GM12878 (cell line): ENCODE measurements at places on chromosomes 5 and 9. TPM values are rescaled to one million over a fixed set of nuclear protein-coding genes. Genes with fewer than 3 reads are reported as not detected.

DNA sequence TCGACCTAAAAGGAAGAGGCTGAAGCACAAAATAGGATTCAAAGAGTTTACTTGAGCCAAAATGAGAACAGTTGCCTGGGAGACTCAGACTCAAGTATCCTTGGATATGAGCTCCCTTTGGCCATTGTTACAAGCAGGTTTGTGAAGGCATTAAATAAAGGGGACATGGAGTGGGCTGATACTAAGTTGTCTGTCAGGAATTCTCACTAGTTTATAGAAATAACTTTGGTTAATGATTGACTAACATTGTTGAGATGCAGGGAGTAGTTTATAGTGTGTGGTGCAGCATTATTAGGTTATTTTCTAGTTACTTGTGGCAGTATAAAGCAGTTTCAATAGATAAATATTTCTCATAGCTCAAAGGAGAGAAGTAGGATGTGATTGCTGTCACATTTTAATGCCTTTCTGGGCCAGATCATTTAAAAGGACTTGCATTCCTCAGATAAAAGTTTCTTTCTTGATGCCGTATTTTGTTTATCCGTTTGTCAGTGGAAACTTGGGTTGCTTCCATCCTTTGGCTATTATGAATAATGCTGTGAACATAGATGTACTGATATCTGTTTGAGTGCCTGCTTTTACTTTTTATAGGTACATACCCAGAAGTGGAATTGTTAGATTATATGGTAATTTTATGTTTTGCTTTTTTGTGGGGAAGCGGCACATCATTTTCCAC, 9.1 kb downstream of the AP3S1 start:
- no peak overlapping the region for H3K27ac ChIP-seq
- DNase-seq, result no peak
- H3K27me3 ChIP-seq, result no peaks in the 10 kb centered on the region
- no peak overlapping the region for H3K4me3 ChIP-seq
- peaks cover 5% of the 10 kb centered on the region; the same call in 1 of the 2 replicates for H3K4me1 ChIP-seq

GRCh38 chr5:129971714-129972113, 67.4 kb downstream of the CHSY3 start:
- H3K36me3 ChIP-seq, result no peaks in the 10 kb centered on the region
- H3K4me3 ChIP-seq, result no peak overlapping the region
- no peaks in the 10 kb centered on the region for H3K4me1 ChIP-seq
- no peak overlapping the region for H3K27ac ChIP-seq
- no peak for DNase-seq
- no peaks in the 10 kb centered on the region for H3K27me3 ChIP-seq

- no peak overlapping the region for H3K27ac ChIP-seq
- H3K27me3 ChIP-seq, result peaks cover 3% of the 10 kb centered on the region; the same call in 1 of the 2 replicates
- no peaks in the 10 kb centered on the region for H3K4me1 ChIP-seq
- H3K4me3 ChIP-seq, result no peak overlapping the region
- H3K36me3 ChIP-seq, result no peaks in the 10 kb centered on the region
- no peak for DNase-seq
These were observed 71.5 kb downstream of the SLIT3 start for GRCh38 chr5:169229342-169229892.

DNA sequence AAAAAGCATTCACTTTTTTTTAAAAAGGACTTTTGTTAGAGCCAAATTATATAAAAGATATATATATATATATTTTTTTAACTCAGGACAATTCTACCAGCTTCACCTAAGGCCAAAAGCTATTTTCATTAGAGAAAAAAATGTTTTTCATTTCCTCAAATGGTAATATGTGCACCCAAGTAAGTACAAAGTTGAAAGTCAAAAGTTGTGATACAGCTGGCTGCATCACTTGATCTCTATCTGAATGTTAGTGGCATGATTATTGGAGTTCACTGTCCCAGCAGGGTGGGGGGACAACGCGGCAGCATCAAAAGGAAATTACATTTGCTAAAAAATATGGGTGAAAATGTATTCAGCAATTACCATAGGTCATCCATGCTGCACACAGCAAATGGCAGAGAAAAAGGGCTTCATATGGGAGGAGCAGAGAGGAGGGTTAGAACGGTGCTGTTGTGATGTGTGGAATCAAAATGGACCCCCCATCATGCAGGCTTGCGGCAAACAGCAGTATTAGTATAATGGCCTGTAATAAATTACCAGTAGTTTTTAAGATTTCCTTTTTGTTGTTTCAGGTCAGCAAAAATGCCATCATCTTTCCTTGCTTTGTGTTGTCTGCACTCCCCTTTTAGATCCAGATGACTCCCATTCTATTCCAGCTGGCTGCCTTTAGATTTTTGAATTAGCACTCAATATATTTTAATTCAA, 253.7 kb downstream of the MAT2B start:
- H3K36me3 ChIP-seq, result no peaks in the 10 kb centered on the region
- no peak overlapping the region for H3K27ac ChIP-seq
- no peak overlapping the region for H3K4me3 ChIP-seq
- no peaks in the 10 kb centered on the region; the same call in 1 of the 2 replicates for H3K27me3 ChIP-seq
- H3K4me1 ChIP-seq, result no peaks in the 10 kb centered on the region
- DNase-seq, result no peak

Gene FOCAD
- 43.8 and 46.8 TPM in 2 replicates for total RNA-seq

DNA sequence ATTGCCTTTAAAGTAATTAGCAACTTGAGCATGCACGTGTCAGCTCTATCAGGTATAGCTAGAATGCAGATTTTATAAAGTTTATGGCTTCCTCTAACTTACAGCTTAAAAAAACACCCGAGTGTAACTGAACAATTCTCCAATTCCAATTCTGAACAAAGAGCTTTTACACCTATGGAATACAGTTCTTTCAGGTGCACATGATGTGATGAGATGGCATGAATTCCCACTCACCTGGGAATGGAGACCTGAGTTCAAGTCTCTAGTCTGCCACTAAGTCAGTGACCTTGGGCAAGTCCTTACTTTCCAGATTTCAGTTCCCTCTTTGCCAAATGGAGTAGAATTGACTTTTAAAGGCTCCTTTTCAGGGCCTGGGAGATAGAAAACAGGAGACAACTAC, 1.8 kb downstream of the ZFAND5 start:
- 0 out of 2 replicates have a peak, but pooled peaks cover 7% of the 10 kb centered on the region for H3K36me3 ChIP-seq
- peak overlapping the region; percentile 91 for H3K4me3 ChIP-seq
- DNase-seq, result no peak
- H3K27ac ChIP-seq, result peak overlapping the region; percentile 80; the same call in 1 of the 2 replicates
- no peaks in the 10 kb centered on the region for H3K27me3 ChIP-seq

GRCh38 chr5:138543730-138544104, 681 bp upstream of the ETF1 start:
- no peak for DNase-seq
- H3K36me3 ChIP-seq, result no peaks in the 10 kb centered on the region
- H3K4me3 ChIP-seq, result peak overlapping the region; percentile 88
- no peaks in the 10 kb centered on the region for H3K27me3 ChIP-seq

- H3K4me1 ChIP-seq, result no peaks in the 10 kb centered on the region
- H3K36me3 ChIP-seq, result no peaks in the 10 kb centered on the region
- no peak for DNase-seq
- no peak overlapping the region for H3K4me3 ChIP-seq
These were observed 16.7 kb downstream of the GDA start for GRCh38 chr9:72165821-72166547.

Gene ZFP37
- total RNA-seq, result 1.3 and 1.6 TPM in 2 replicates

Gene NUDT12
- 3.9 and 5.2 TPM in 2 replicates for total RNA-seq

DNA sequence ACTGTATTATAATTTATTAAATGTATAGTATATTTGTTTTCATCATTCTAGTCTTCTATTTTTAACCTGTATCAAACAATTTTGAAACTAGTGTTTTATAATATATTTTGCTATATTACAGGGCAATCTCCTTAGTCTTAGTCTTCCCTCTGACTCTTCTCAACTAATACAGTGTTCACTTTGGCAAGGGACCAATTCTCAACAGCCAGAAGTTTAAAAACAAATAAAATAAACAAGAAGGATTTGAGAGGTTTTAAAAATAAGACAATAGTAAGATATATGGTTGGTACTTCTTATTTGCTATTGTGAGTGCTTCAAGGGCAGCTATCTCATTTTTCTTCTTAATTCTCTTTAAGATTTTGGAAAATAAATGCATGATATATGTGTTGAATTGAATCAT, 167.2 kb downstream of the RAB3C start:
- H3K36me3 ChIP-seq, result no peaks in the 10 kb centered on the region
- no peaks in the 10 kb centered on the region for H3K27me3 ChIP-seq
- no peak overlapping the region for H3K4me3 ChIP-seq
- DNase-seq, result no peak

DNA sequence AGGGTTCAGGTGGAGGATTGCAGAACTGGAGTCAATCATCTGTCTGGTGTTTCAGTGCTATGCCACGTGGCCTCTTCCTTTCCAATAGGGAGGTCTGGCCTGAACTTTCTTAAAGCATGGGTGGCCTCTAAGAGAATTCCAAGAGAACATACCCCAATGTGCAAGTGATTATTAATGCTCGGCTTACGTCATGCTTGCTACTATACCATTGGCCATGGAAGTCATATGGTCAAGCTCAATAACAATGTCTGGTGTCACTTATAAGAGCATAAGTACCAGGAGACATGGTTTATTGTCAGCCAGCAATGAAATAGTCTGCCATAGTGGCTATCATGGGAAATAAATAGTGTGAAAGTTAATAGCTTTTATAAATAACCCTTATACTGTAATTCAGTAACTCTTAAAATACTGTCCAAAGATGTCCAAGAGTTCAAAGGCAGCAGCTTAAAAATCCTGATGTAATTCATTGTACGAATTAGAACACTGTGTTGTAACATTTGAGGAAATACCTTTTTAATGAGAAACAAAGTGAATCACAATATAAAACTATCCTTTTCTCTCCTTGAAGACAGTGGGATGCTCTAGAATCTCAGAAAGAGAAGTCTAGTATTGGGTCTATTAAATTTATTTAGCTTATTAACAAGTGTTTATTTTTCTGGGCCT, 355.4 kb upstream of the PRR16 start:
- no peaks in the 10 kb centered on the region for H3K27me3 ChIP-seq
- H3K36me3 ChIP-seq, result no peaks in the 10 kb centered on the region
- no peak overlapping the region for H3K4me3 ChIP-seq
- no peak overlapping the region for H3K27ac ChIP-seq
- no peaks in the 10 kb centered on the region for H3K4me1 ChIP-seq

GRCh38 chr9:130213911-130214761, 41.9 kb downstream of the NCS1 start:
- no peaks in the 10 kb centered on the region; the same call in 1 of the 2 replicates for H3K27me3 ChIP-seq
- H3K4me3 ChIP-seq, result no peak overlapping the region
- no peaks in the 10 kb centered on the region for H3K36me3 ChIP-seq
- no peak overlapping the region for H3K27ac ChIP-seq
- DNase-seq, result no peak

DNA sequence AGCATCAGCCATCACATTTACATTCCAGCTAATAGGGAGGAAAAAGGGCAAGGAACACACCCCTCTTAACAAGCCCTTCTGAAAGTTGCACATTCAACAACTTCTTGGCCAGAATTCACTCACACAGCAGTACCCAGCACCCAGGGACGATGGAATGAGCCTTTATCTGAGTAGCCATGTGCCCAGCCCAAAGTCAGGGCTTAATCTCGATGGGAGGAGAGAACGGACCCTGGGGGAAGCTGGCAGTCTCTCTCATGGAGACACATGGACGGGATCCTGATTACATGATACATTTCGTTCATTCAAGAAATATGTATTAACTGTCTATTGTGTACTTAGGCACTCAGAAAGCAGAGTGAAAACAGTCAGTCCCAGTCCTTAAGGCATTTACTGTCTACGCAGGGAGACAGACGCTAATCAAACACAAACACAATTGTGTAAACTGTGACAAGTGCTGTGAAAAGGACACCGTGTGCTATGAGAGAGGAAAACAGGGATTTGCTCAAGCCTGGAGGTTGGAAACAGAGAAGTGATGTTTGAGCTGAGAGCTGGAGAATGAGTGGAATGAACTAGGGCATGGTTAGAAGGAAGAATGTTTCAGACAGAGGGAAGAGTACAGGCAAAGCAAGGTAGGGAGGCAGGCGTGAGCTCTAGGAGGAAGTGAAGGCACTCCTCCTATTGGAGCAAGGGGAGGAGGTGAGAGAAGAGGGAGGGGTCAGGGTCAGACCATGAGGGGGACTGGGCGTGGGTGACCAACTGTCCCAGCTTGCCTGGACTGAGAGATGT, 7.4 kb downstream of the OTULINL start:
- no peaks in the 10 kb centered on the region for H3K36me3 ChIP-seq
- no peaks in the 10 kb centered on the region for H3K27me3 ChIP-seq
- H3K27ac ChIP-seq, result no peak overlapping the region
- no peak overlapping the region for H3K4me3 ChIP-seq

- DNase-seq, result no peak
- H3K27me3 ChIP-seq, result no peaks in the 10 kb centered on the region
- no peak overlapping the region for H3K4me3 ChIP-seq
- H3K36me3 ChIP-seq, result no peaks in the 10 kb centered on the region
These were observed 21.8 kb downstream of the KIAA1958 start for GRCh38 chr9:112508377-112508776.

Gene ADRB2
- 0.11 and 0.18 TPM in 2 replicates for total RNA-seq

DNA sequence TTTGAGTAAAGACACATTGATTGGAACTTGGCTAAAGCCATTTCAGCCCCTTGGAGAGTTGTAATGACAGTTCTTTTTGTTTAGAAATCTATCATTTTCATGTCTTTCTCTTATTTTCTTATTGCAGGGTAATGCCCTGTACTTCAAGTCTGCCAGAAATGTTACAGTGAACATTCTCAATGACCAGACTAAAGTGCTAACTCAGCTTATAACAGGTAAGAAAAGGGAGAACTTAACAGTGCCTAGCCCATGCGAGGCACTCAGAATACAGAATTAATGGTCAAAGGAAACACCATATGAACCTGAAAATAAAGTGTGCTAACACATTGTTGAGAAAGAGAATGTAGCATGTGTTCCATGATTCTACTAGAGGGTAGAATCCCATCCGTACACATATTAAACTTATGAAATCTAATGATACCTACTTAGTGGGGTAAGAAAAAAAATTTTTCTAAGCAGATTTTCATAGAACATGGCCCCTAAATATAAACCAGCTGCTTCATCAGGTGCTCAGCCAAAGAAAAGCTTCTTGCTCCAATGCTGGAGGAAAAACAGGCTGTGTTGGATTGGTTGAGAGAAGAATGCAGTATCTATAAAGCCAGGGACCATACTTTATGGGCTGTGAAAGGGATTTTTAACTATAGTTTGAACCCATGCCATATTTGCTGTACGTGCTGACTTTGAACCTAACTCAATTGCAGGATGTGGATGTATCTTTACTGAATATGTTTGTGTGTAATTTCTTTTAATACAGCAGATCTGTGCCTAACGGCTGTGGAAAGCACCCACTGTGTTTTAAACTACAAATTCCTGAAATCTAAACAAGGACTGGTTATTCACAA, 260.8 kb upstream of the PPP1R2B start:
- H3K4me1 ChIP-seq, result no peaks in the 10 kb centered on the region
- no peak overlapping the region for H3K27ac ChIP-seq
- H3K27me3 ChIP-seq, result no peaks in the 10 kb centered on the region
